ENCODE measurements at places on chromosomes 1 and 21.

DNA sequence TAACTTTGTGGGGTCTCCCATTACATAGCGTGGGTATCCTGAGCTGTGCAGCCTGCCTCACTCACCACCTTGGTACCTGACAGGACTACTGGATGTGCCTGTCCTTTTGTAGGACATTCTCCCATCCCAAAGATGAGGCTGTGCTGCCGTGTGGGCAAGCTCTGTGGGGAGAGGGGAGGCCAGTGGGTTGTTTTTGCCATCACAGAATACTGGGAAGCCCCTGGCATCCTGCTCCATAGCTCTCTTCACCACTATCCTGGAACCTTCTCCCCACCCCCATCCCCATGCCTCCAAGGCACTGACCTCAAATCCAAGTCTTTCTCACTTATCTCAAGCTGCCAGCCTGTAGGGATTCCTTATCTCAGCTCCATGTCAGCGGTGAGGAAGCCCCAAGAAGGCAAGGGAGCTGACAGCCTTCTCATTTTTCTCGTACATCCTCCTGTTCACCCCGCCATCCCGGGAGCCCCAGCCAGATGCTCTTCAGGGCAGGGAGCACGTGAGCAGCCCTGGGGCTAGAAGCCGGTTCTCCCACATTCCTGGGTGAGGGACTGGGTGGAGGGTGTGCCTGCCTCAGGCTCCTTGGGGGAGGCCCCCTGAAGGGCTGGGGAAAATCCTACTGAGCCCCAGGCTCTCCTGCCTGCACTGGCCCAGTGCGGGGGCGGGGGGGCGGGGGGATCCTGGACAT is 2.4 kb upstream of the ELF3 start:
- no peak for DNase-seq

GRCh38 chr1:25971066-25971810 is 26.6 kb downstream of the PAFAH2 start:
- no peak for DNase-seq

DNA sequence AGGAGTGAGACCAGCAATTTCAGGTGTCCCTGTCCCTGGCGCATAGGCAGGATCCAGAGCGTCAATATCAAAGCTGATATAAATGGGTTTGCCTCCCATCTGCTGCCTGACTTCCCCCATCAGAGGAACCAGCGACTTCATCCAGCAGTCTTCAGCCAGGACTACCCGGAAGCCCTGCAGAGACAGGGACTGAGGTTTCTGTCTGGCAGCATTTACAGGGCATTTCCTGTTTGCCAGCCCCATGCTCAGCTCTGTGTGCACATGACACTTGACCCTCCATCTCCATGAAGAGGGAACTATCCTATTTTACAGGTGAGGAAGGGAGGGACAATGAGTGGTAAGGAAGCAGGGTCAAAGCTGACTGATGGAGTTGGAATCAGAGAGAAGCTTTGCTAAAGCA is 7.2 kb downstream of the AGMAT start:
- DNase-seq = no peak

DNA sequence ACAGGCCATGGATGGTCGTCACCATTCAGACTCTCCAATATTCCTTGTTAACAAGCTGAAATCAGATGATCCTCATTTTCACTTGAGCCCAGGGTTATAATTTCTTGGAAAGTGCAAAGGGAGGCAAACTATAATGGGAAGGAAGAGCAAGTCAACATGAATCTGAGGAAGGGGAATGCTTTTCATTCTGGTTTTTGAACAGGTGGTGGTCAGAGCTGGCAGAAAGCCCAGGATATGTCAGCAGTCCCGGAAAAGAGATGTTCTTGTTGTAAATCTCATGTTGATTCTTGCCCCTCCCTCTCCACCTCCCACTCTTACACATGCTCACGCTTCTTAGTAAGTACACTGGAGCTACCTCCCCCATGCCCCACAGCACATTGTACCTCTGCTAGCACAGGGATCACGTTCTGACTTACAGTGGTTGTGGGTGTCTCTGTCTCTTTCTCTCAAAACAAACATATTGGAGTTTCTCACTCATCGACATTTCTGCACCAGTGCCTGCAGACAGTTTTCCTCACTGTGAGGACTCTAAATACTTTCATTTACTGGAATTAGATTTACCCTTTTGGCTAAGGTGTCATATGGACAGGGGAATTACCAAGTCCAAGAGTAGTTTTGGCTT is 77.6 kb downstream of the XCL2 start:
- DNase-seq = no peak

DNA sequence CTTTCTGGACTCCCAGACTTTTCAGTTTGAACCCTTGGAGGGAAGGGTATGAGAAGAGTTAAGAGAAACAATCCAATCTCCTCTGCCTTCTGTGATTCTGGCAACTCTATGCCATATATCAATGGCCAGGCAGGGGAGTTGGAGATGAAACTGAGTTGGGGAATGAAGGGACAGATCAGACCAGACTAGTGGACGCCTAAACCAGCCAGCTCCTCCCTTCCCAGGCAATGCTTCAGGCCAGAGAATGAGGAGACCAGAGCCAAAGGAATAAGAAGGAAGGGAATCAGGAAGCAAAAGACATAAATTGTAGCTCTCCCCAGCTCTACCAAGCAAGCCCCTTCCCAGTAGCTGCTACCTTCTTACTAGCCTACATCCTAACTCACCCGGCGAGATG is 22.7 kb downstream of the PLEKHA6 start:
- DNase-seq = no peak

DNA sequence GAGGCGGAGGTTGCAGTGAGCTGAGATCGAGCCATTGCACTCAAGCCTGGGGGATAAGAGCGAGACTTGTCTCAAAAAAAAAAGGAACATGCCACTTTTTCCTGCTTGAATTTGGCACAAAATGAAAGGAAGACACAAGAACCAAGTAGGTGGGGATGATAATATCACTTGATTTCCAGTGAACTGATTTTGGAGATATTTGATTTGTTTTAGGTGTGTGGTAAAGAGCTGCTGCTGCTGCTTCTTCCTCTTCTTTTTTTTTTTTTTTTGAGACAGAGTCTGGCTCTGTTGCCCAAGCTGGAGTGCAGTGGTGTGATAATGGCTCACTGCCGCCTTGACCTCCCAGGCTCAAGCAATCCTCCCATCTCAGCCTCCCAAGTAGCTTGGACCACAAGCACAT is 29.9 kb upstream of the CAPZB start:
- no peak for DNase-seq

GRCh38 chr1:200673952-200674823 is 4.5 kb upstream of the DDX59 start:
- no peak for DNase-seq

GRCh38 chr1:206589206-206589605 is 23.1 kb downstream of the EIF2D start:
- DNase-seq = no peak

DNA sequence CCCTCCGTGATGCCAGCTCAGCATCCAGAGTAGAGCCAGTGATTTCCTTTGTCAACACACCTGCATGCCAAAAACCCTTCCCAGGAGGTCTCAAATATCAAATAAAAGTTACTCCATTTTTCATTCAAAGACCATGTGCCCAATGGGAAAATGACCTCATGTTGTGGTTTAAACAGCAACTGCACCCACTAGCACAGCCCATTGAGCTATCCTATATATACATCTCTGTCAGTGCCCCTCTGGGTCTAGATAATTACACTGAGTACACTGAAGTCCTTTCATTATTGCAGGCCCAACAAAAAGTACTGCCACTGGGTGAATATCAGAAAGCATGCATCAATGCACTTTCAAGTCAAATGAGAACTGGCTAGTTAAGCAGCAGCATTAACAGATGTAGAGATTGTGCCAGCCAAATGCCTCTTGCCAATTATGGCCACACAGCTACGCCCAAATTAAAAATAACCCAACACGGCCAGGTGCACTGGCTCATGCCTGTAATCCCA is 117.7 kb downstream of the SLC45A1 start:
- DNase-seq = no peak

GRCh38 chr1:107804134-107804533 is 160.8 kb downstream of the VAV3 start:
- DNase-seq = no peak

GRCh38 chr1:86423473-86423872 is 498 bp upstream of the CLCA2 start:
- no peak for DNase-seq

DNA sequence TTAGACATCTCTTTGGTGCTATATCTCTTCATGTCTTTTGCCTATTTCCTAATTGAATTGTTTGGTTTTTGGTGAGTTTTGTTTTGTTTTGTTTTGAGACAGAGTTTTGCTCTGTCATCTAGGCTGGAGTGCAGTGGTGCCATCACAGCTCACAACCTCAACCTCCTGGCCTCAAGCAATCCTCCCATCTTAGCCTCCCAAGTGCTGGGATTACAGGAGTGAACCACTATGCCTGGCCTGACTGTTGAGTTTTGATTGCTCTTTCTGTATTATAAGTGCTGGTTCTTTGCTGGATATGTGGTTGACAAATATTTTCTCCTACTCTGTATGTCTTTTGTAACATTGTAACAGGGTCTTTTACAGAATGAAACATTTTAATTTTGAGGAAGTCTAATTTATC is 38.0 kb downstream of the NAV1 start:
- DNase-seq = no peak

DNA sequence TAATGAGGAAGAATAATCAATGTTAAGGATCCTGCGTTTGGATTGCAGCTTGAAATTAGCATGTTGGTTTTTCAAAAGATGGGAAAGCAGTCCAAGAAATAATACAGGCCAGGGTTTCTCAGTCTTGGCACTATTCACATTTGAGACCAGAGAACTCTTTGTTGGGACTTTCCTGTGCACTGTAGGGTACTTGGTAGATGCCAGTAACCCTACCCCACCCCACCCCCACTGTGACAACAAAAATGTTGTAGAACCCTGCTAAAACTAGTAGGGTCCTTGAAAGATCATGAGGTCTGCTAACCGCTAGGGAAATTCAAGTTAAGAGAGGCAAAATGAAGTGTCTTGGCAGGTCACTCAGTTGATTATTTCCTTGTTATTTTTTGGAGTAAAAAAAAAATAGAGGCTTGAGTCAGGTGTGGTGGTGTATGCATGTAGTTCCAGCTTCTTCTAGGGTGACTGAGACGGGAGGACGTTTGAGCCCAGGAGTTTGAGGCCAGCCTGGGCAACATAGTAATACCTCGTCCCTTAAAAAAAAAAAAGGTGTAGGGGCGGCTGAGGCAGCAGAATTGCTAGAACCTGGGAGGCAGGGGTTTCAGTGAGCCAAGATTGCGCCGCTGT is 53.3 kb downstream of the SPEN start:
- no peak for DNase-seq

DNA sequence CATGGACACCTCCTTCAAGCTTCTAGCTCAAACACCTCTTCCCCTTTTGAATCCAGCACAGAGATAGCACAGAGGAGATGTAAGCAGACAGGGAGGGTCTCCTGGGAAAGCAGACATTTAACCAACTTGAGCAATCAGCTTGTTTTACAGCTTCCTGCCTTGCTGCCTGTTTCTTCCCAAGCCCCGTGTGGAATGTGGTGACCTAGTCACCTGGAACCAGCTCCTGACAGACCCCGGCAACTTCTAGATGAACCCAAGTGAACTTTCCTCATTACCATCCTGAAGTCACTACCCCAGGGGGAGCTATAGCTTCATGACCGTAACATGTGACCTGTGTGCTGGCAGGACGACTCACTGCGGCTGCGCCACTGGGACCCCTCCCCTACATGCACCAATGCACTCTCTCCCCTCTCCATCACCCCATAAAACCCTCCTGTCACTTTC is 24.1 kb upstream of the TTF2 start:
- DNase-seq = no peak

GRCh38 chr1:3313576-3313950 is 140.9 kb upstream of the ARHGEF16 start:
- peak; percentile 92 for DNase-seq
